NCI-H774 (cell line): ENCODE measurements at places on chromosomes 1 and 21.

- DNase-seq: no peak
Measured at GRCh38 chr1:16009678-16010077, 5.6 kb downstream of the SRARP start.

DNA sequence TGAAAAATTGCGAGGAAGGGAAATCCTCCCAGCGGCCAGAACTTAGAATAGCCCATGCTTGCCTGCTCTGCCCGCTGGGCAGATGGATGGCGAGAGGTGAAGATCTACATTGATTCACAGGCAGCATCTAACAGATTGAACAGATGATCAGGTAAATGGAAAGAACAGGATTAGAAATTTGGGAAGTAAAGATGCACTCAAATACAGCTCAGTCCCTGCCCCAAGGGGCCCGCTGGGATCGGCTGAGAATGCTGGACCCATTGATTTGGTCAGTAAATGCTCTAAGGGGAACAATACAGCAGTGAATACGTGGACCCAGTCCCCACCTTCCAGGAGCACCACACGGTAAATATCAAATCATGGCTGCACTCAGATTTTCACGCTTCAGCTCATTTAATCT lies 248.2 kb downstream of the MATN1 start:
- no peak for DNase-seq

DNA sequence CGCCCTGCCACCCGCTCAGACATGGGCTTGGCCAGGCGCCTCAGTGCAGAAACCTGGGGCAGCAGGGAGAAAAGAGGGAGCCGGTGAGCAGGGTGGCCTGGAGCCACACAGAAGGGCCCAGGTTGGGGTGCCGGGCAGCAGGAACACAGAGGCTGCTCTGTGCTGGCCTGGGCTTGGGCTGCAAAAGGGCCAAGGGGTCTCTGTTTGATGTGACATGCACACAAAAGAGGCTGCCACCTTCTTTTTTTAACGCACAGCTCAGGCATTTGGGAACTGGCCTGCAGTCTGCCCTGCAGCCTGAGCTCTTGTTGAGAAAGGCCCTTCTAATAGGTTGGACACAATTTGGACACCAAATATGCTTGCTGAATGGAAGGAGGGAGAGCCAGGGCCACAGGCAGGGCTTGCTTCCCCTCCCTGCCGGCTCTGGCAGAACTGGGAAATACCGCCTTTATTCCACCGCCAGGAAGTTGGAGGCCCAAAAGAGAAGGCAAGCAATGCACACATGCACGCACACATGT lies 32.4 kb downstream of the KIF21B start:
- no peak for DNase-seq

GRCh38 chr1:30652152-30652841 lies 71.1 kb downstream of the MATN1 start:
- no peak for DNase-seq

GRCh38 chr1:40715491-40716059 lies 24.1 kb downstream of the NFYC start:
- DNase-seq: no peak

- no peak for DNase-seq
Measured at GRCh38 chr21:27143476-27143875, 176.6 kb upstream of the ADAMTS5 start.

- no peak for DNase-seq
Measured at GRCh38 chr1:79040424-79041082, 34.0 kb upstream of the ADGRL4 start.

DNA sequence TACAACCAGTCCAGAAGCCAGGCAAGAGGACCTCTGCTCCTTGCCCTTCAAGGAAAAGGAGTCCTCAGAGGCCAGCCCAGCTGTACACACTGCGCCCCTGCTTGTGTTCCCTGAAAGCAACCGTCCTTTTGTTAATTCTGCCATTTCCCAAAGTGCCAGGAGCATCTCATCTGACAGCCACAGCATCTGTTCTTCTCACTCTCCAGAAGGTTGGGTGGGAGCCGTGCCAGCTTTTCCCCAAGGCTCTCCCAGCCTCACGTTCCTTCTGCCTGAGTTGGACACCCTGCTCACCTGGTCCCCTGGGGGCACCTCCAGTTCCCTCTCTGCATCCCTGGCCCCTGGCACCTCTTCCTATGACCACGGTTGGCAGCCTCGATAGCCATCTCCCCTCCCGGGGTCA lies 10.5 kb upstream of the CNTN2 start:
- no peak for DNase-seq

GRCh38 chr1:59071876-59072582 lies 224.9 kb upstream of the FGGY start:
- DNase-seq: no peak

GRCh38 chr1:185790194-185790735 lies 56.1 kb downstream of the HMCN1 start:
- DNase-seq: no peak

DNA sequence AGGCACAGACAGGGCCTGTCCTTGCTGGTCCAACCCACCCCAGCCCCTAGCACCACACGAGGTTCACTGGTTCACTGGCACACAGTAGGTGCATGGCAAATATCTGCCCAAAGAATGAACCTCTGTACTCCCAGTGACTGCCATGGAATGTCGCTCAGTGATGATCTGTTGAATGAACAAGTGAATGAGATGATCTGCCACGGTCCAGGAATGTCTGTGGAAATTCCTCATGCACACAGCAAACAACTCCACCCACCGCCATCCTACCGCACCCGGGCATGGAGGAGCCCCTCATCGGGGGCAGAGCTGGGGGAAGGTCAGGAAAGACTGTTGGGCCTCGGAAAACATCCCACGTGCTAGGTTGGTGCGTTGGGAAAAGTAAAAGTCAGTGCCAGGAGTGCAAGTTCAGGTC lies 1.7 kb downstream of the HSPG2 start:
- no peak for DNase-seq

GRCh38 chr1:170580636-170581440 lies 48.9 kb downstream of the GORAB start:
- no peak for DNase-seq

DNA sequence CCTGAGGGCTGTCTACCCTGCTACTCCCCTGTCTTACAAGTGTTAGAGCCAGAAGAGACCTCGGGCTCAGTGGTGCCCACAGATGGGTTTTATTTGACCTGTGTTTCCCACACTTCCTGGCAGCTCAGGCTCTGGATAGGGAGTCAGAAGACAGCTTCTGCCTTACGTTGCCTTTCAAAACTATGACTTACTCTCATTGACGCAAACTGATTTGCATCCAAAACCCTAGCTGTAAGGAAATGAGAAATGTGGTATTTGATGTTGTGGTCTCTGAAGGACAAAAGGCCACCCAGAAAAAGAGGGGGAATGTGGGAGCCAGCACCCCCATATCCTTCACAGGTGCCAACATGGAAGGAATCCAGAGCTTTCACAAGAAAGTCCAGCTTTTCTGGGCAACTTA lies 180.2 kb downstream of the ATG4C start:
- no peak for DNase-seq

DNA sequence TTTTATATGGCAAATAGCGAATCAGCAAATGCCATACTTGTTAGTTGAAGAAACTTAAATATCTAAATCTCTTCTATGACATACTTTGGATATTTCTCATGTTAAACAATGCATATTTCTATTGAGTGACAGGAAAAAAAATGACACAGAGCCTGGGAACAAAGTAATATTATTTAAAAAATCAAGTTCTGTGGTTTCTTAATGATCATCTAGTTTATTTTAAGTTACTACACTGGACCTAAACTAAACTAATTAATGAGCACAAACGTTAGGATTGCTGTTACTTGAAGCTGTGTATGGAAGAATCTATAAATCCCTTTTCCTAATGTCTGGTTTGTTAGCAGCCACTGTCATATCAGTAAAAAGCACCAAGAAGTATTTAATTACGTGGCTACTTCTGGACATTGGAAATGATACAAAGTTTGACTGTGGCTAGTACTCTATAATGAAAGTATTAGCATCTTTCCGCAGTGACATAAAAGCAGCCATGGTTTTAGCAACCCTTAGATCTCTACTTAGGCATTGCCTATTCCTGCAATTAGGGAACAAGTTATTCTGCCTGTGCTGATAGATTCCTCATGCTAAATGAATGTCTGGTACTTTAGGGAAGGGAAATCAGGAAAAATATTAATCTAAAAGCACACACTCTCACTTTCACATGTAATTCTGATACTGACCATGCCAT lies 981.7 kb upstream of the B3GALT2 start:
- no peak for DNase-seq

GRCh38 chr21:15015622-15016471 lies 49.0 kb downstream of the NRIP1 start:
- DNase-seq: no peak

- no peak for DNase-seq
Measured at GRCh38 chr21:43827015-43827611, 37.7 kb downstream of the RRP1 start.

- no peak for DNase-seq
Measured at GRCh38 chr1:95095833-95096217, 21.3 kb upstream of the TLCD4 start.

- no peak for DNase-seq
Measured at GRCh38 chr1:2300851-2301606, 72.9 kb downstream of the SKI start.

DNA sequence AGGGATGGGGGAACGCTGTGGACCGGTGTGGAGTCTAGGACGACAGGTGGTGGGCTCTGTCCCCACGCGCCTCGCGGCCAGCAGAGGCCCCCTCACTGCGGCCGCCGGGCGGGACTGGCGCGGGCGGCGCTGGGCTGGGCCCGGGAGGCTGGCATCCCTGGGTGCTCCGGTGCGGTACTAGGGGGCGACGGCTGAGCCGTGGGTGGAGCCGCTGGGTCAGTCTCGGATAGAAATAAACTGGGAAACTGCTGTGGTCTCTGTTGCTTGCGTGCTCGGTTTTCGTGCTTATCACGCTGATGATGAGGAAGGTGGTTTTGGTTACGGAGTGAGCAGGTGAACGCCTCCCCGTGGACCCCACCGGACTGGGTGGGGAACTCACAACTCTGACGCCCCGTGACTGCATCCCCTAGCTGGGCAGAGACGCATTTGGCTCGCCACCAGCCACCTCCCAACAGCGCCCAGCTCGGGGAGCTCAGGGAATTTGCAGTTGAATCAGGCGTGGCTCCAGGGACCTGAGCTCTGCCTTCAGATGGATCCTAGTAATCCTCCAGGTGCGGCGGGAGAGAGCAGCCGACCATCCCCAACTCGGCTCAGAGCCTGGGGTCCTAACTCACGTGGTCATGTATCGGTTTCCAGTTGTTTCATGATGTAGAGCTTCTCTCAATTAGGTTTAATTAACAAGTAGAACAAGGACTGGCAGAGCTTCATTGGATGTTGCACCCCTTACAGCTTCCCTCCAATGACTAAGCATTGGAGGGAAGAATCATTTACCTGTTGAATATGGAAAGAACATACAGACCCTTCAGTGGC lies 32.1 kb downstream of the HSD17B7 start:
- DNase-seq: peak; percentile 49

GRCh38 chr21:44300262-44300959 lies 558 bp downstream of the PFKL start:
- peak; percentile 3 for DNase-seq

DNA sequence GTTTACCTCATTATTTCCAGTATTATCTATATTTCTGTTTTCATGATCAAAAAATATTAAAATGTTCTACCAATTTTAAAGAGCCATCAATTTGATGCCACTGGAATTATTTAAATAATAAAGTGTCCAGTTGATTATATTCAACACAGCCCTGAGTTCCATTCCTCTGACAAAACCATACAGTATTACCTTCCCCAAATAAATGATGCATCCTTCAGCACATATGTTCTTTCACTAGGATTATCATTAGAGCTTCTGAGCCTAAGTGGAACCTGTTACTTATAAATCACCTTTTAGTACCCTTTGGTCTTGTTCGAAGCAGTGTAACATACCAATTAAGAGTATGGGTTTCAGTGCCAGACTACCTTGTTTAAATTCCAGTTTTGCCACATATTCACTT lies 17.3 kb upstream of the PLEKHO1 start:
- no peak for DNase-seq

GRCh38 chr1:14421295-14421976 lies 177.0 kb upstream of the KAZN start:
- no peak for DNase-seq

DNA sequence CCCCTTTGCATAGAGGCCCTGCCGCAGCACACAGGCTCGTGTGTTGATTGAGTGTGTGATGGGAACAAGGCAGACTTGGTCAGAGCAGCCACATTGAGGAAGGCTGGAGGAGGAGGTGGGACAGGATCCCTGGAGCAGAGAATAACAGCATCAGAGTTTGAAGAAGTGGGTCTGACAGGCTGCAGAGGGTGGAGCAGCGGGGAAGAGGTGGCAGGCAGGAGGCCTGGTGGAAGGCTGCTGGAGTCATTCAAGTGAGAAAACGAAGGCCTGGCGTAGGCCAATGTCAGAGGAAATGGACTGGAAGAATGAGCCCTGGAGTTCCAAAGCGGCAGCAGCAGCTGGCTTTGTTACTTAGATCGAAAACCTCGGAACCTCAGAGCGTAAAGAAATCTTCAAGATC lies 115.0 kb upstream of the GRIK3 start:
- no peak for DNase-seq

GRCh38 chr1:145690587-145691558 lies 16.3 kb downstream of the PDZK1 start:
- DNase-seq: no peak

DNA sequence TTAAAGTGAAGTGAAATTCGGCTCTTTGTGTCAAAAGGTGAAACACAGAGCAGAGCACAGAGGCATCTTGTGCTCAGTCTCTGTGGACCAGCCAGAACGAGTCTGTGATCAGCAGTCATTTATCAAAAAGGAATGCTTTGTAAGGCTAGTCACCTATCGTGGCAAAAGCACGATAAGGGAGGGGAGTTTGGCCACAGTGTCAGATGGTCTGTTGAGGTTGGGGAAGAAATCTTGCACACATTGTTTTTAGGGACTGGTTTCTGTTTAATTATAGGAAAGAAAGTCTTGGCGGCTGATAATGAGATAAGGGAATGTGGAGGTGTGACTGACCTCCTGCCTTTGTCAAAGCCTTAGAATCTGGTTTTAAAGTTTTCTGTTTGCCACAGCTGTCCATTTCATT lies 58.2 kb upstream of the KIAA1614 start:
- no peak for DNase-seq

DNA sequence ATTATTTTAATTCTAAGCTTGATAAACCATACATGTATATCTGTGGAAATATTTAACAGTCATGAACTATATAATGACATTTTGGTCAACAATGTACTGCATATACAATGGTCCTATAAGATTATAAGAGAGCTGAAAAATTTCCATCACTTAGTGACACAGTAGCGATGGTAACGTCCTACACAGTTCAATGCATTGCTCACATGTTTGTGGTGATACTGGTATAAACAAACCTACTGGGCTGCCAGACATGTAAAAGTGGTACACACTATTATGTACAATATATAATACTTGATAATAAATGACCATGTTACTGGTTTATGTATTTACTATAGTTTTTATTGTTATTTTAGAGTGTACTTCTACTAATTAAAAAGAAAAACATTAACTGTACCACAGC lies 841.9 kb downstream of the LTN1 start:
- DNase-seq: no peak

GRCh38 chr1:17245816-17246325 lies 3.0 kb upstream of the PADI3 start:
- no peak for DNase-seq
